ENCODE measurements at places on chromosomes 11 and 22. TPM values are rescaled to one million over a fixed set of nuclear protein-coding genes. Genes with fewer than 3 reads are reported as not detected.

GRCh38 chr22:41757502-41757901, 43.0 kb upstream of the CCDC134 start:
- DNase-seq, result no peak

- DNase-seq, result no peak
These were observed 121.1 kb downstream of the KIRREL3 start for GRCh38 chr11:126879516-126879915.

GRCh38 chr22:50548040-50548920, 2.6 kb downstream of the KLHDC7B start:
- DNase-seq, result no peak

DNA sequence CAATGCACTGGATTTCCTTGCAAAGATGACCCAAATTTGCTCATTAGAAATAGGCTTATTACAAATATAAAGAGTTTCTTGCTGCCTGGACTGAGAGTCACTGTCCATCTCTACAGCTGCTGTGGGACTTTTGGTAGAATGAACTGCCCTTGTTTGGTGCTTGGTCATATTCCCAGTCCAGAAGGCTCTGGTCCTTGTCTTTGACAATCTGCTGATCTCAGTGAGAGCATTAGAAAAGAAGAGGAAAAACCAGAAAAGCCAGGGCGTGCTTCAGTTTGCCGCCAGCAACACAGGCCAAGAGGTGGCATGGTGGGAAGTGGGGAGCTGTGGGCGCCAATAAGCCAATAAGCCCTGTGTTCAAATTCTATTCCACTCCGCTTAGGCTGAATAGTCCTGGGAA, 48.2 kb upstream of the PARVA start:
- no peak for DNase-seq

GRCh38 chr11:113773092-113773415, 438 bp downstream of the ZW10 start:
- DNase-seq, result no peak

DNA sequence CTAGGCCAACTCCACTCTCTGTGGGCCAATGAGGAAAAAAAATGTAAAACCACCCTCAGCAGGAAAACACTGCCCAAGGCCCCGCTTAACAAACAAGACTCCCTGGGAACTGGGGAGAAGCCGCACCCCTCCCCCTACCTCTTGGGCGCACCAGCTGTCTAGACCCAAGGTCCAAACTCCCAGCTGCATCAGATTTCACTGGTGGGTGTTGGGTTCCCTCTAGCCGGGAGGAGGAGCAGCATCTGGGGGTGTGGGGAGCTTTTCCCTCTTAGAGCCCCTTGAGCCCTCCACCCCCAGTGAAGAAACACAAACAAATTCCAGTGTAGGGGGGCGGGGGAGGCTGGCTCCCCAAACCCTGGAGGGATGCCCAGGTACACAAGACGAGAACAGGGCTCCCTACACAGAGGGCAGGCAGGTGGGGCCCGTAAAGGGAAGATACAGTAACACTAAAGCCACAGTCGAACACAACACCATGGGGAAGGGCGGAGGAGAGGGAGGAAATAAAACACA, 64.9 kb downstream of the NECTIN1 start:
- DNase-seq, result no peak

DNA sequence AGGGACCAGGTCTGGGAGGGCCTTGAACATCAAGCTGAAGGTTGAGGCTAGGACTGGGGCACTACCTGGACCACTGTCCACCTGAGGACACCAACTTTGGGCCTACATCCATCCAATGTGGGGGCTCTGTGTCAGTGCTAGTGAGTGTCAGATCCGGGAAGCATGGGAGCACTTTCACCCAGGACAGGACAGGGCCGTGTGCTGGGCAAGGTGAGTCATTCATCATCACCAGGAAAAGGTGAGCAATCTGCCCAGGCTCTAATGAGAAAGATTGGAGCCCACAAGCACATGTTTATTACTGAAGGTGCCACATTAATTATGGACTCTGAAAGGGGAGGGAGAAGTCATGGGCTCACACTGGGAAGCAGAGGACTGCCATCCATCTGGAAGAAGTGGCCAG, 39.7 kb upstream of the DRD2 start:
- DNase-seq, result no peak

DNA sequence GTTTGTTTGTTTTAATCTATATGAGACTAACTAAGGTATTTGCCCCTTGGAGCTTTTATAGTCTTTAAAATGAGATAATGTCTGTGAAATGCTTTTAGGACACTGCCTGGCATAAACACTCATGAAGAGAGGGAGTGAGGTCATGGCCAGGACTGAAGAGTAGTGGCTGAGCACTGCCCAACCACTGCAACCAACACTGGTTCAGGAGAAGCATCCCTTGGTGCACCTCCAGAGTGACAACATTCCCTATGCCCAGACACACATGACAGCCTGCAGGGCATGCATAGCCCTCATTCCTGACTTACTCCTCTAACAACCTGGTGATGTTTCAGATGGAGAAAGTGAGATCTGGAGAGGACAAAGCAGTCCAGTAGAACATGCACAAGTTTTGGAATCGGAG, 36.1 kb downstream of the ME3 start:
- no peak for DNase-seq

Gene LRRC74B
- 0.16 TPM for polyA plus RNA-seq

Gene PATE2
- polyA plus RNA-seq, result not detected

Gene GLYATL2
- 1.6 TPM for polyA plus RNA-seq

Gene FOXRED2
- polyA plus RNA-seq, result 19.4 TPM

Gene SEPTIN3
- polyA plus RNA-seq, result 0.88 TPM

All from muscle of back (tissue), 13 donors.